ENCODE measurements at places on chromosomes 11 and 22.

DNA sequence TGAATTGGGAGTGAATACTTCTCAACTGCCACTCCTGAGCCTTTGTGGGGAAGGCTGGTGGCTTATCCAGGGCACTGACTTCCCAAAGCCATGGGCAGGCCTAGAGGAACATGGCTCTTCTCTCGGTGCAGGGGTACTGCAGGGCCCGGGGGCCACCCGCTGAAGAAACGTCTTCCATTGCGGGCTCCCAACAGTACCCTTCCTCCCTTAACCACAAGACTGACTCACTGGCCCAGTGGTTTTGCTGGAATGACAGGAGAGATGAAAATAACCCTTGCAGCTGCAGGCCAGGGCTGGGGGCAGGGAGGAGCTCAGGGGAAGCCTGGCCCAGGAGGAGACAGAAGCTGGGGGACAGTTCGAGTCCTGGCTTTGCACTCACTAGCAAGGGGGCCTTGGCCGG, 13.5 kb downstream of the TXN2 start:
- DNase-seq, result no peak

- DNase-seq, result no peak
These were observed 24.6 kb upstream of the LMO1 start for GRCh38 chr11:8288166-8288772.

- DNase-seq, result no peak
These were observed 28.8 kb upstream of the CPT1A start for GRCh38 chr11:68870470-68870869.

DNA sequence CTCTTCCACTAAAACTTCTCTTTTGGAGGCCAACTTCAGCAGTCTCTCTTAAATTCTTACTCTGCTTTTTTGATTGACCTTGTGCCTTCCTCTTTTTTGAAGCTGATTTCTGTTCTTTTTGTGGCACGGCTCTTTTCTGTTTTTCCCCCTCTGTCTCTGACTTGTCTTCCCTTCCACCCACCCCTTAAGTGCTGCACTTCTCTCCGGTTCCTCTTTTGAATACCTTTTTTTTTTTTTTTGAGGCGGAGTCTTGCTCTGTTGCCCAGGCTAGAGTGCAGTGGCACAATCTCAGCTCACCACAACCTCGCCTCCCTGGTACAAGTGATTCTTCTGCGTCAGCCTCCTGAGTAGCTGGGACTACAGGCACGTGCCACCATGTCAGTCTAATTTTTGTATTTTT, 211.9 kb downstream of the BLID start:
- no peak for DNase-seq

DNA sequence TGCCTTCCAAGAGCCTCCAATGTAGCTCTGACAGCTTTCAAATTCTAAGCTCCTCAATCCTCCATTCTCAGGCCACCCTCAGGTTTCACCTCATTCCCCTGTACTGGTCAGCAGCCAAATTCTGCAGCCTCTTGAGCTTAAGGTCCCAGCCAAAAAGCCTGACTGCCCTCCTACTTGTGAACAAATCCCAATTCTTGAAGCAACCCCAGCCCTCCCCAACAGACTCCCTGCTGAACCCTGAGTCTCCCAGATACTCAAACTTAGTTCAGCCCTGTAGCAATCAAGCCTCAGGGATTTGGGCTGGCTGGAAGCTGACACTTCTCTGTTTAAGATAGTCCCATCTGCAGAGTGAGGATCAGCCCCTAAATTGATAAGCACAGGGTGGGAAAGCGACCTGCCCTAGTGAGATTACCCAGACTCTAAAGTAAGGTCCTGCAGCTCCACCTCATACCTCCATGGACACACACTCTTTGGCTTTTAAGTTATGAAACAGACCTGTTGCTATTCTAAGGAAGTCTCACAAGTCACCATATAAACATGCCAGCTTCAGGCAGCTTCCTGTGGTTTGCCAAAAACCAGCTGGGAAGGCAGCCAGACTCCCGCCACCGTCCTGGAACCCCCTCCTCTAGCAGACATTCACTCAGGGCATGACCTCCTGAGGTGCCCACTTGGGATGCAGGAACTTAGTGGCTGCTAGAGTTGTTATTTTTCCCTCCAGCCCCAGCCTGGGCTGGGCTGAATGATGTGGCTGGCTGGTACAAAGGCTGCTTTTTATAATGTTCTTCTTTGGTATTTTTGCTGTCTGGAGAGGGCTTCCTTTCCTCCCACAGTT, 82.5 kb upstream of the PICALM start:
- DNase-seq, result no peak

DNA sequence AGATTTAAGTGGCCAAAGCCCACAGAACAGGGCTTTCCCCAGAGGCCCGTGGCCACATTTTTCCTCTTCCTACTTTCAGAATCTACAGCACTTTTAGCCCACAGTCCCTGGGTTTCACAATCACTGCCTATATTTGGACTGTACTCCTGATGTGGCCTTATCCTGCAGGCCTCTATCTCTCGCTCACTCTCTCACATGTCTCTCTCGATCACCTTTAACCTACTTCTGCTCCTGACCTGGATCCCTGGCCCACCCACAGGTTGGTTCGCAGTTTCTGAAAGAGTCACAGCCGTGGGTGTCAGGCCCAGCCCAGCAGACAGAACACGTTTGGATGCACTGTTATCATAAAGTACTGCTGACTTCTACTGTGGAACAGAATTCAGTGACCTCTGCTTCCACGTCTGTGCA, 55.5 kb downstream of the LARGE1 start:
- peak; percentile 63 for DNase-seq

DNA sequence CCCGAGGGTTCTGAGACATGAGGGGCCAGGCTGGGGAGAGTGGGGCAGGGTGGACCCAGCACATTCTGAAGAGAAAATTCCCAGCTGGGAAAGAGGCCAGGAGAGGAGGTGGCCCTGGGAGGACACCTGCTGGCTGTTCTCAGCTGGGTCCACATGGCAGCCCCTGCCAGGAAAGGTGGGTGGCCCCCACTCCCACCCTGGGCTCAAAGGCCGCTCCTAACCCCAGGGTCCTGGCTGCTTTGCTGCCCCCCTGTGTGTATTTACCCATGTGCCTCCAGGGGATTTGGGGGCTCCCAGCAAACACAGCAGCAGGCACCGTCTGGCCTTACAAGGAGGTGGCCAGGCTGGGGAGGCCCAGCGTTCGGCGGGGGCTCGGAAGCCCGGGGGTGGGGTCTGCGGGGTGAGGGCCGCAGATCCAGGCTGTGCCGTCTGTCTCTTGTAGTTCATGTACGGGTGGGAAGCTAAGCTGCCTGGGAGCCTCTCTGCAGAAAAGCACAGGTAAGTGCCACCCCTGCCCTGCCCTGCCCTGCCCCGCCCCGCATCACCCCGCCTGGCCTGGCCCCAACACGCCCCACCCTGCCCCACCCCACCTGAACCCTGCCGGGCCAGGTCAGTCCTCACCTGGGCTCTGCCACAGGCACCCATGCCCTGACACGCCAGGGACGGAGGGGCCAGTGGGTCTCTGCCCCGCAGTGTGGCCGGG, 10.6 kb downstream of the MUC5B start:
- no peak for DNase-seq

- no peak for DNase-seq
These were observed 9.8 kb upstream of the ZNF74 start for GRCh38 chr22:20384171-20384570.

GRCh38 chr22:27875951-27876350, 43.1 kb downstream of the PITPNB start:
- no peak for DNase-seq

- no peak for DNase-seq
These were observed 66.6 kb downstream of the STIM1 start for GRCh38 chr11:3922056-3922455.

DNA sequence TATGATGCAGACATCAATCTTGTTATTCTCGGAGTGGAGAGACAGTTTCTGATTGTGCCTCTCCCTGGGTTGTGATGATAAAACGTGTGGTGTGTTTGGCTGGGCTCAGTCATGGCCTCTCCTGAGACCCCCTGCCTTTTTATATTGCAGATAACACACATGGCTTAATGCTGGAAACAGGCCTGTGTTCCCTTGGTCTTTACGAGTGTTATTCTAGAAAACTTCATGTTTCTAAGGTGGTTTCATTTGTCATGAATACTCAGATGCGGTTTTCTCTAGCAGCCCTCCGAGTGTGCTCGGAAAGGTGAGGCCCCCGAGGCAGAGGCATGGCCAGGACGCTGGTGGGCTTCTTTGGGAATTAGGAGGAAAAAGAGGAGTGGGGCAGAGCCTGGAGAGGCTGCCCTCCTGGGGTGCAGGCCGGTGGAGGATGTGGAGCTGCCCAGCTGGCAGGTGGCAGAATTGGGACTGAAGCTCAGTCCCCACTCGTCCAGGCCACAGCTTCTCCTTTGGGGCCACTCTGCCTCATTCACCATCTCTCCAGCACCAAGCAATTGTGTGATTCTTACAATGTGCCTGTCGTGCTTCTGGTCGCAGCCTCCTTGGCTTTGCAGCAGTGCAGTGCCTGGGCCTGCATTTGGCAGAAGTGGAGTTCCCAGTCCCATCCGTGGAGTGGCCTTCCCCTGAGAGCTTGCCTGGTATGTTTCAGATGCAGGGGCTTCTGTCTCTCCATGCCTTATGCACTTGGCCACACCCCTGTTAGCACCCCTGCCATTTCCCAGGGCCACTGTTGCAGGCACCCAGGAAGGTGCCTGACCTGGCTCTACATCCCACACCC, 309.6 kb downstream of the TBC1D22A start:
- no peak for DNase-seq

DNA sequence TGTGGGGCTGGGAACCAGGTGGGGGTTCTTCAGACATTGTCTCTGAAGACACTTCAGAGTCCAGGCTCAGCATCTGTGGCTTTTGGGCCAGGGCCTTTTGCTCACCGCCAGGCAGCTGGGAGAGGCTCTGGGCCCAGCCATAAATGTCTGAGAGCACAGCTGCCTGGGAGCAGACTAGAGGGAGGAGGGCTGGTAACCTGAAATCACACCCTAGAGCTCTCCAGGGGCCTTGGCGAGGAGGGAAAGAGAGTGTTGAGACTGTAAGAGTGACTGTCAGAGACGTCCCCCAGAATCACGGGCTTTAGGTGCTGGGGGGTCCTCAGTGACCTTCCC, 4.1 kb downstream of the TRABD start:
- DNase-seq, result no peak

DNA sequence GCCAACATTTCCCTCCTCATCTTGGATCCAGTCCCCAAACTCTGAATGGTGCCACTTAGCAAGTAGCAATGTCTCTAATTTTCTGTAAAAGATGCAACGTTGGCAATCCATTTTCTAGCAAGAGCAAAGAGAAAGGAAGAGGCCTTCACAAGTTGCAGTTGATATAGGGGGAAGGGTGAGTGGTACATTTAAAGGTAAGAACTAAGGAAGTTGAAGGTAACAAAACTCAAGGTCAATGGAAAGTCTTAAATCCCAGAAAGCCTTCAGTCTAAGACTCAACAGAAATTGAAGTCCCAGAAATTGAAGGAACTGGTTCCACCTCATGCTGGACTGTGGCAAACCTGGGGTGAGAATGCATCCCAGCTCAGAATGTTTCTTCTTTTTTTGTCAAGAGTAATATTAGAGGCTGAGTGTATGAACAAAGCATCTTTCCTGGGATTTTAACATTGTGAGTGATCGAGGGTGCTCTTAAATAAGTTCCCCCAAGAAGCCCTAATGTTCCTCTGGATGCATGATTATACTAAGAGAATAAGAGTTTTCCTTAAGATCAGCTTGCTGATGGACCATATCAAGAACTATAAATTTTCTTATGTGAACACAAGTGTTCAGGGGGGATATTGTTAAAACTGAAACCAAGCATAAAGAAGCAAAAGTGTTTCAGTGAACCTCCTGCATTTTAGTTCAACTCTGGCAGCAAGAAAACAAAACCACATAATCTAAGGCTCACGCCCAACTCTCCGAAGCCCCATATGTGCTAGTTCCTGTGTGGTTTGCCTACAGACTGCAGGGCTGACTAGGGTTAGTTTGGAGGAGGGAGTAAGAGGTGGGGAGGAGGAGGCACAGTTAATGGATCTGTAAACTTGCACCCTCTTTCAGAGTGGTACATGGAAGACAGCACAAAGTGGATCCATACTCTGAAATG, at the start of gene GRAP2:
TSS of gene GRAP2 (plus strand) at position 779 of the 922 bp plus-strand sequence. CDS start 46,023 bp downstream, outside the sequence.
- DNase-seq, result no peak

- DNase-seq, result no peak
These were observed 528.5 kb upstream of the B3GAT1 start for GRCh38 chr11:134940441-134941126.

DNA sequence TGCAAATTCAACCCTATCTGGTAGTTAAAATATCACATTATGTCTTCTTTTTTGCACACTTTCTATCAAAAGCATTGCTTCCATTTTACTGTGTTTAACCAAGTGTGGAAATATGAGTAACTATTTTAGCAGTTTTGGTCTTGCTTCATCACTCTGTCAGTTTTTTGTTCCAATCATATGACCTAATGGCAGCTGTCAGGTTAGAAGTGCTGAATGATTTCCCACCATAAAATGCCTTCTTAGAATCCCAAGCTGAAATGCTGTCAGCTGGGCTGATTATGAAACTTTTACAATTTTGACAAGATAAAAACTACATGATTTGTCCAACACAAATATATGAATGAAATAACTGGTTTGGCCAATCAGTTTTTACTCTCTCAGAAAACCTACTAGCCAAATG, 1654.6 kb upstream of the RAG2 start:
- DNase-seq, result no peak

DNA sequence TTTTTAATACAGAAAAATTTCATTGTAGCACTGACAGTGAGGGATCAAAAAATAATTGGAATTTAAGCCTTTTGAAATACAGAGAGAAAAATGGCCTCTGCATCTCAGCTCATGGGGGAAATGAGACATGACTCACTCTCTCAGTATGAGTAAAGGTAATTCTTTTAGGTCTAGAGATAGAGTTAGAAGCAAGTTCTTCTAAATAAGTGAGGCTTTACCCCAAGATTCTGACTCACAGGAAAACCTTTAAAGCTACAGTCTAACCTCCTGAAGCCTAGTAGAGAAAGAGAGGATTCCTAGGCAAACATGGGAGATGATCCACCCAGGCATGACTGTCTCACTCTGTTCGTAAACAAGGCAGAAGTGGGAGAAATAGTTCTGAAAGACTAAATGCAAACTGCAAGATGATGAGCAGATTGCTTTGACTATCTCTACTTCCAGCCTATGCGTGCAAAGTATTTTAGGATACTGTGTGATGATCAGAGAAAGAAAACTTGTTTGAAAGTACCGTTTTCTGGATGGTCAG, 1003.3 kb upstream of the CCDC90B start:
- no peak for DNase-seq

- no peak for DNase-seq
These were observed at the start of gene CLMP for GRCh38 chr11:123195188-123196059. Gene CLMP (minus strand): TSS chr11:123195248. CDS start chr11:123194940, 308 bp downstream.

DNA sequence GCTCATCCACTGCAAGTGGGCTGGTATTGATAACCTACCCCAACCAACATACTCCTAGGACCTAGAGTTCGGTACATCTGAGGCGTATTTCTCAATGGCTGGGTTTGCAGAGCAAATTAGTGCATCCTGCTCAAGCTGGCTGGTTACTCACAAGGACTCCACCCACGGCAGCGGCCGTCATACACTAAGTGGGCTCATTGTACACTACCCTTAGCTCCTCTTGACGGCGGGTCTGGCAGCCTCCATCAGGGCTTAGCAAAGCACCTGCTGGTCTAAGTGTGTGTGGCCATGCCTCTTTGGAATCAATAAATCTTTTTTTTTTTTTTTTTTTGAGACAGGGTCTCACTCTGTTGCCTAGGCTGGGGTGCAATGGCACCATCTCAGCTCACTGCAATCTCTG, 20.2 kb upstream of the KCNJ11 start:
- no peak for DNase-seq

GRCh38 chr22:47055073-47055355, 292.6 kb downstream of the TBC1D22A start:
- DNase-seq, result no peak

Measured in HepG2 (cell line).